ENCODE measurements at places on chromosomes 6 and 20.
A peak's percentile ranks its signal among the peaks of the same experiment; 100 is the strongest.

DNA sequence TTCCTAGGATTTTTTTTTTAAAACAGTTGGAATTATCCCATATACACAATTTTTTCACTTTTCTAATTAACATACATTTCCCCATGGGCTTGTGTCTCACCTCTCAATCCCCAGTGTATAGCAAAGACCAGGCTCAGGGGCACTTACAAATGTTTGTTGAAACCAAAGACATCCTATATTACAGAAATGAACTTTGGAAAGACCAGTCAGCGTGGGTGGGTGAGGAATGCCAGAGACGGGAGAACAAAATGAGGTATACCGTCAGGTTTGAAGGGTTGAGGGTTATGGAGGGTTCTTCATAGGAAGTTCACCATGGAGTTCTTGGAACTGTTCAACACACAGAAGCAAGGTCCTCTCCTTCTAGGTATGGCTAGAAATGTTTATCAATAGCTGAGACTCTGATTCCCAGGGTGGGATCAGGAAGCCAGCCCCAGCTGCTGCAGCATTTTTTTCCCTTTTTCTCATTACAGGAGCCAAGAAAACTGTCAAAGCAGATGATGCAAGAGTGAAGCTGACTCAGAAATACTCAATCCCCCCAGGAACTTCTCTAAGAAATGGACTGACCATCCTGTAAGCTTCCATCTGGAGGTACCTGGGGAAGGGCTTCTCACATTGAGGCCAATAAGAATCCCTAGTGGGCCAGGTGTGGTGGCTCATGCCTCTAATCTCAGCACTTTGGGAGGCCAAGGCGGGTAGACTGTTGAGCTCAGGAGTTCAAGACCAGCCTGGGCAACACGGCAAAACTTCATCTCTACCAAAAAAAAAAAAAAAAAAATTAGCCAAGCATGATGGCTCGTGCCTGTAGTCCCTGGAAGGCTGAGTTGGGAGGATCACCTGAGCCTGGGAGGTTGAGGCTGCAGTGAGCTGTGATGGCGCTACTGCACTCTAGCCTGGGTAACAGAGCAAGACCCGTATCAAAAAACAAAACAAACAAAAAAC lies 15.9 kb upstream of the TBC1D20 start:
- DNase-seq, result no peak
- H3K27ac ChIP-seq, result peak overlapping the region; percentile 69
- H3K27me3 ChIP-seq, result no peaks in the 10 kb centered on the region
- H3K4me1 ChIP-seq, result peaks cover 17% of the 10 kb centered on the region

GRCh38 chr6:29810371-29810770 lies 17.3 kb upstream of the HLA-G start:
- no peaks in the 10 kb centered on the region for H3K36me3 ChIP-seq
- H3K4me3 ChIP-seq, result no peak overlapping the region
- peaks cover 41% of the 10 kb centered on the region for H3K27me3 ChIP-seq
- no peak overlapping the region for H3K27ac ChIP-seq

DNA sequence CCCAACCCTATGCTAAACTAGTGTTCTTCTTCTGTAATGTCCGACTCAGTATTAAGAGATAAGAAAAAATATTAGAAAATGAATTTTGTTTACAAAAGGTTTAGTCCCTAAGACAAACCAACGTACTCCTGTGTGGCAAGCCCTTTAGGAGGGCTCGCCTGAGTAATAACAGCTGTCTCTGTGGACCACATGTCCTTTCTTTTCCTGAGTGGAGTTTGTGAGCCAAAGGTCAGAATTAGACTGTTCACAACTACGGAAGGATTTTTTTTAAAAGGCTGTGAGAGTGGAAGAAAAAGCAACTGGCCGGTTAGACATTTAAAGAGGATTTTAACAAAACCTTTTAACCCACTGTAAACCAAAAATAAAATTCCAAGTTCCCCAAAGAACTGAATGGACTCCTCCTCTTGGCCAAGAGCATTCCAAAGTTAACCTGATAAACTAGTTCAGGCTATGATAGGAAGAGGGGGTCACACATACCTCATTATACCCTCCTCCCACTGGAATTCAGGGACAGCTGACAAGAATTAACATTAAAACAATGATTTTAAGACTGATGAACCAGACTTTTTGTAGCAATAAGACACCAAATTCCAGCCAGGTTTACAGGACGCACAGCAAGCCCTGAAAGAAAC lies 43.5 kb downstream of the FAM184A start:
- H3K27me3 ChIP-seq, result peaks cover 7% of the 10 kb centered on the region
- no peak overlapping the region for H3K4me3 ChIP-seq
- peaks cover 5% of the 10 kb centered on the region for H3K4me1 ChIP-seq
- H3K27ac ChIP-seq, result no peak overlapping the region
- no peaks in the 10 kb centered on the region for H3K36me3 ChIP-seq

GRCh38 chr6:44735630-44735963 lies 348.1 kb downstream of the CDC5L start:
- no peak overlapping the region for H3K27ac ChIP-seq
- peaks cover 2% of the 10 kb centered on the region for H3K36me3 ChIP-seq
- no peak overlapping the region for H3K4me3 ChIP-seq
- no peaks in the 10 kb centered on the region for H3K27me3 ChIP-seq

GRCh38 chr20:59385480-59385879 lies 85.1 kb downstream of the EDN3 start:
- no peaks in the 10 kb centered on the region for H3K36me3 ChIP-seq
- H3K27ac ChIP-seq, result no peak overlapping the region
- no peak overlapping the region for H3K4me3 ChIP-seq
- H3K4me1 ChIP-seq, result peaks cover 7% of the 10 kb centered on the region

DNA sequence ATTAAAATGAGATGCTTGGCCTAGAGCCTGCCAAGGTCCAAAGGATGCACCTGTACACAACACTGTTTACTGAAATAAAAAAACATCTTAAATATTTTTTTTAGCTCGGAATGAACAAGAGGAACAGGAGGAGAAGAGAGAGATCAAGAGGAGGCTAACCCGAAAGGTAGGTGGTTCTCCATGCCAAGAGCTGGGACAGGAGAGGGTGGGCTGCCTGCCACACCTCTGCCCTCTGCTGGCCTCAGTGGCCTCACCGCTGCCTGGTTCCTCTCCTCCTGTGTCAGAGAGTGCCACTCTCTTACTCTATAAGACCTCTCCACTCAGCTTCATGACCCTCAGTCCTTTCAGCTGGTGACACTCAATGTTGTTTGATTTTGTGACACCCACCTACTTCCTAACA lies 50.2 kb downstream of the TBC1D7 start:
- H3K4me1 ChIP-seq, result no peaks in the 10 kb centered on the region
- no peak overlapping the region for H3K4me3 ChIP-seq
- H3K36me3 ChIP-seq, result no peaks in the 10 kb centered on the region
- H3K27ac ChIP-seq, result no peak overlapping the region

- H3K4me3 ChIP-seq, result no peak overlapping the region
- H3K4me1 ChIP-seq, result peaks cover 26% of the 10 kb centered on the region
- no peak for DNase-seq
- no peaks in the 10 kb centered on the region for H3K27me3 ChIP-seq
- peaks cover 32% of the 10 kb centered on the region for H3K36me3 ChIP-seq
Measured at GRCh38 chr6:113287396-113287795, 569.7 kb upstream of the MARCKS start.

- peak; percentile 72 for DNase-seq
- H3K27me3 ChIP-seq, result no peaks in the 10 kb centered on the region
- H3K4me1 ChIP-seq, result peaks cover 30% of the 10 kb centered on the region
- no peaks in the 10 kb centered on the region for H3K36me3 ChIP-seq
- H3K27ac ChIP-seq, result no peak overlapping the region
- H3K4me3 ChIP-seq, result no peak overlapping the region
Measured at GRCh38 chr6:38209371-38210260, 390.1 kb downstream of the ZFAND3 start.

DNA sequence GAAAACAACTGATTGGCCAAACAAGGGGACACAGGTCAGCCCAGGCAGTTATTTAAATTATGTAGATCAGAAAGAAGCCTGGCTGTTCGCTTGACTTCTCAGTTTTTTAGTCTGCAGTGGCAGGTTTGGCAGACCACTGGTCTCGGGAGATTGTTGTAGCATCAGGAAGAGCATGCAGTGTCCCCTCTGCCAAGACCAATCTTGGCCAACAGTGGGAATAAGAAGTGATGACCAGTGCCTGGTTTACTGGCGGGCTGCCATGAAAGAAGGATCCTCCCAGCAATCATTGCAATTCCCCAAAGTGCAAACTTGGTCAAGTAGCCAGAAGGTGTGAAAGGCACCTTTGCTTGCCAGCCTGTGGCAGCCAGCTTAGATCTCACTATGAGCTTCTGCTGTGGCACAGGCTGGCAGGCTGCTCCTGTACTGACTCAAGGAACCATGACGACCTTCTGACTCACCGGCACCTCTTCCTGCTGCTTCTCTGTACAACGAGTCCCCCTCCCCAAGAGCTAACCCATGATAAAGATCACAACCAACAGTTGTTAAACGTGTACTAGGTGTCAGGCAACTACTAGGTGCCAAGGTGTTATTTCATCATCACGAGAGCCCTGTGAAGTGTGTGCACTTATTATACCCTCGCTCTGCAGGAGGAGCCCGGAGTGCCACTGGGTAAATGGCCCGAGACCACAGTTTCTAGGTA lies 76.8 kb upstream of the DUSP22 start:
- no peaks in the 10 kb centered on the region for H3K36me3 ChIP-seq
- no peak overlapping the region for H3K27ac ChIP-seq
- H3K4me1 ChIP-seq, result peaks cover 2% of the 10 kb centered on the region
- DNase-seq, result no peak

GRCh38 chr6:72246926-72247325 lies 360.6 kb downstream of the RIMS1 start:
- peaks cover 20% of the 10 kb centered on the region for H3K4me1 ChIP-seq
- H3K4me3 ChIP-seq, result no peak overlapping the region

DNA sequence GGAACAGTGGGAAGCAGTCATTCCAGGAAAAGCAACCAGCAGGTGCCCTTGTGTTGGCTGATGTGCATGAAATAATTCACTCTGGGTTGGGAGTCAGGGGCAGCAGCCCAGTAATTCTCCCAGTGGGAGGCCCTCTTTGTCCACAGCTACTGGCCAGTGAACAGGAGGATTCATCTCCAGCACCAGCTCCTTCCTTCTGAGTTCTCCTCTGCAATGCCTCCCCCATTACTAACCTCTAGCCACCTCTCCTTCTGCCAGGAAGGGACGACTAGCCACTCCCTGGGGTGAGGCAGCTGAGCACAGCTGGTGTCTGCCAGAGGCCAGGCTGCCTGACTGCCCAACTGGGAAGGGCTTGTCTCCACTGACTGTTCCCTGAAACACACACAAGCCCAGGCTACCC lies 12.5 kb upstream of the R3HDML start:
- peaks cover 10% of the 10 kb centered on the region for H3K27me3 ChIP-seq
- no peaks in the 10 kb centered on the region for H3K36me3 ChIP-seq
- no peak overlapping the region for H3K4me3 ChIP-seq
- DNase-seq, result no peak
- peaks cover 6% of the 10 kb centered on the region for H3K4me1 ChIP-seq

DNA sequence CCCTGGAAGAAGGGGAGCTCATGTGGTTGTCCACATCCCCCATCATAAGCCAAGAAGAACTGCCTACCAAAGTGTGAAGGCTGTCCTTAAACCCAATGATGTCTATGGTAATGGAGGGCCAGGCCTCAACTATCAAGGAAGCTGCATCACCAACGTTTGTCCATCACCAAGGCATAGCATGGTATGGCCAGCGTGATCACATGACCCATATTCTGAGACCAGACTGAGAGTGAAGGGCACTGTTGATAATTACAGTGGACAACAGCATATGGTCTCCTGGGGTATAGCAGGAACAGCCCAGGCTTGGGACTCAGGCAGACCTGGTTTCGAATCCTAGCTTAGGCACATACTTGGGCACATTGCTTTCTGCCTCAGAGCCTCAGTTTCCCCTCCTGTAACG lies 218.2 kb upstream of the RREB1 start:
- H3K4me3 ChIP-seq, result no peak overlapping the region
- no peak overlapping the region for H3K27ac ChIP-seq
- DNase-seq, result no peak

GRCh38 chr6:73250016-73250415 lies 13.0 kb downstream of the KHDC1 start:
- peaks cover 6% of the 10 kb centered on the region for H3K27me3 ChIP-seq
- no peaks in the 10 kb centered on the region for H3K36me3 ChIP-seq
- no peak for DNase-seq
- H3K4me1 ChIP-seq, result no peaks in the 10 kb centered on the region
- H3K4me3 ChIP-seq, result no peak overlapping the region

GRCh38 chr6:158759966-158760617 lies 59.1 kb downstream of the EZR start:
- peaks cover 8% of the 10 kb centered on the region for H3K4me1 ChIP-seq
- H3K27ac ChIP-seq, result no peak overlapping the region
- peaks cover 4% of the 10 kb centered on the region for H3K36me3 ChIP-seq
- no peak overlapping the region for H3K4me3 ChIP-seq
- DNase-seq, result no peak

DNA sequence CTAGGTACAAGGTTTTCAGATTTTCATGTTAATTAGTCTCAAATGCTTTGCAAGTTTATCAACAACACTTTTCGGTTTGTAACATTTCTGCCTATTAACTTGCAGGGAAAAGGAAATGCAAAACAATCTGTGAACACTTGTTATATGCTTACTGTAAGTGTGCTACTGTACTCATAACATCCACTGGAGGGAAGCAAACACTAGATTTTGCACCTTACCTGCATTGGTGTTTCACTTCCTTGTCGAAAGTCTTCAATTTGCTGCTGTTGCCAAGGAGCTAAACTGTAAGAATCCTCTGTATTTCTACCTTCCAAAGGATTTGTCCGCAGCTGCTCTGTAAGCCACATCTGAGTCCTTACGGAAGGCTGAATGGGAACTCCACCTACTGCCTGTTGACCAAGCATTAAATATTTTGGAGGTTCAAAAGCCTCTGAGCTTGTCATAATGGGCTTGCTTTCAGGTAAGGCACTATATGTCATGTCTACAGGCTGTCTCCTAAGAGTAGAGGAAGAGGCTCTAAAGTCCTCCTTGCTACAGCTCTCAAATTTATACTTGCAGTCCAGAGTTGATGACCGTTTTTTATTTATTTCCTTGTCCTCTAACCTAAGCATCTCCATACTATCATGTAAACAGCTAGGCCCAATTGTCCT lies 17.3 kb downstream of the PLN start:
- H3K27ac ChIP-seq, result no peak overlapping the region
- no peak overlapping the region for H3K4me3 ChIP-seq
- H3K36me3 ChIP-seq, result peaks cover 4% of the 10 kb centered on the region
- no peaks in the 10 kb centered on the region for H3K27me3 ChIP-seq
- DNase-seq, result no peak

DNA sequence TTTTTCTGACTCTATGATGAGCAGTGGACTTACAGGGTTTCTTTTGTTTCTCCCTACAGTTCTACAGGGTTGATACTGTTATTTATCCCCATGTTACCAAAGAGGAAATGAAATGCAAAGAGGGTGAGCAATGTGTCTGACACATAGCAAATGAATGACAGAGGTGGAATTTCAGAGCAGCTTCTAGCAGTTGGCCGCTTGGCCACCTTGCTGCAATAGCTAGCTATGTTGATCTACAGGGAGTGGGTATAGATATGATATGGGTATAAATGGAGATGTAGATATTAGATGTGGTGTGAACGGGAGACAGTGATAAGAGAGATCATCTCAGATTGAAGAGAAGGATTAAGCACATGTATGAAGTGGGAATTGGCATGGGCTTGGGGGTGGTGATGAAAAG lies 10.9 kb upstream of the SLC22A3 start:
- no peak overlapping the region for H3K27ac ChIP-seq
- no peaks in the 10 kb centered on the region for H3K4me1 ChIP-seq
- H3K4me3 ChIP-seq, result no peak overlapping the region
- H3K27me3 ChIP-seq, result peaks cover 7% of the 10 kb centered on the region

- H3K4me3 ChIP-seq, result no peak overlapping the region
- no peak overlapping the region for H3K27ac ChIP-seq
- peaks cover 37% of the 10 kb centered on the region for H3K4me1 ChIP-seq
- peaks cover 4% of the 10 kb centered on the region for H3K36me3 ChIP-seq
- H3K27me3 ChIP-seq, result no peaks in the 10 kb centered on the region
Measured at GRCh38 chr6:50992704-50993625, 174.3 kb downstream of the TFAP2B start.

GRCh38 chr20:5657190-5657875 lies 92.9 kb upstream of the SHLD1 start:
- peak overlapping the region; percentile 61 for H3K27ac ChIP-seq
- H3K27me3 ChIP-seq, result peaks cover 5% of the 10 kb centered on the region
- peaks cover 18% of the 10 kb centered on the region for H3K4me1 ChIP-seq
- H3K4me3 ChIP-seq, result no peak overlapping the region
- H3K36me3 ChIP-seq, result no peaks in the 10 kb centered on the region
- DNase-seq, result no peak

All from osteocyte (in vitro differentiated cells).